ENCODE measurements at places on chromosomes 11 and 22. TPM values are rescaled to one million over a fixed set of nuclear protein-coding genes. Genes with fewer than 3 reads are reported as not detected.
A peak's percentile ranks its signal among the peaks of the same experiment; 100 is the strongest.

USP2 gene
- 10.4 TPM for total RNA-seq

GAL3ST1 gene
- 1.3 TPM for total RNA-seq

GRCh38 chr11:64784813-64785581 lies 6.7 kb upstream of the SF1 start:
- peak; percentile 4 for DNase-seq

DNA sequence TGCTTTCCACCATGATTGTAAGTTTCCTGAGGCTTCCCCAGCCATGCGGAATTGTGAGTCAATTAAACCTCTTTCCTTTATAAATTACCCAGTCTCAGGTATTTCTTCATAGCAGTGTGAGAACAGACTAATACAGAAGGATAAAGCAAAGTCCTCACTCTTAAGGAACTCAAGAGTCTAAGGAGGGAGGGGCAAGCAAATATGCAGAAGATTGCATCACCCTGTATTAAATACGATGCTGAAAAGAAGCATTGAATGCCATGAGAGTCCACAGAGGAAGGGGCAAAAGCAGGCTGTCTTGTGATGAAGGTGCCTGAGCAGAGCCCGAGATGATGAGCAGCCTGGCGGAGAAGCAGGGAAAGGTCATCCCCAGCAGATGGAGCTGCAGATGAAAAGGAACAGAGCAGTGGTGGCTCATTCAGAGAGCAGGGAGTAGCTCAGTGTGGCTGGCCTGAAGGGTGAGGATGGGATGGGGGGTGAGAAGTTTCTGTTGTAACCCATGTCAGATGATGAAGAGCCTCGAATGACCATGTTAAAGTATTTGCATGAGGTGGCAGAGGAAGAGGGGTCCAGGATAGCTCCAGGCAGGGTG lies 6.3 kb upstream of the IZUMO1R start:
- no peak for DNase-seq

- DNase-seq, result no peak
Observed at GRCh38 chr11:44290208-44290607, 19.7 kb downstream of the ALX4 start.

DNA sequence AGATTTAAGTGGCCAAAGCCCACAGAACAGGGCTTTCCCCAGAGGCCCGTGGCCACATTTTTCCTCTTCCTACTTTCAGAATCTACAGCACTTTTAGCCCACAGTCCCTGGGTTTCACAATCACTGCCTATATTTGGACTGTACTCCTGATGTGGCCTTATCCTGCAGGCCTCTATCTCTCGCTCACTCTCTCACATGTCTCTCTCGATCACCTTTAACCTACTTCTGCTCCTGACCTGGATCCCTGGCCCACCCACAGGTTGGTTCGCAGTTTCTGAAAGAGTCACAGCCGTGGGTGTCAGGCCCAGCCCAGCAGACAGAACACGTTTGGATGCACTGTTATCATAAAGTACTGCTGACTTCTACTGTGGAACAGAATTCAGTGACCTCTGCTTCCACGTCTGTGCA lies 55.5 kb downstream of the LARGE1 start:
- DNase-seq, result no peak
